ENCODE measurements at places on chromosomes 11 and 22. TPM values are rescaled to one million over a fixed set of nuclear protein-coding genes. Genes with fewer than 3 reads are reported as not detected.

GRCh38 chr11:110903830-110904229, 191.6 kb upstream of the ARHGAP20 start:
- no peak for DNase-seq

Gene MTFP1
- polyA plus RNA-seq, result 4.9 TPM

DNA sequence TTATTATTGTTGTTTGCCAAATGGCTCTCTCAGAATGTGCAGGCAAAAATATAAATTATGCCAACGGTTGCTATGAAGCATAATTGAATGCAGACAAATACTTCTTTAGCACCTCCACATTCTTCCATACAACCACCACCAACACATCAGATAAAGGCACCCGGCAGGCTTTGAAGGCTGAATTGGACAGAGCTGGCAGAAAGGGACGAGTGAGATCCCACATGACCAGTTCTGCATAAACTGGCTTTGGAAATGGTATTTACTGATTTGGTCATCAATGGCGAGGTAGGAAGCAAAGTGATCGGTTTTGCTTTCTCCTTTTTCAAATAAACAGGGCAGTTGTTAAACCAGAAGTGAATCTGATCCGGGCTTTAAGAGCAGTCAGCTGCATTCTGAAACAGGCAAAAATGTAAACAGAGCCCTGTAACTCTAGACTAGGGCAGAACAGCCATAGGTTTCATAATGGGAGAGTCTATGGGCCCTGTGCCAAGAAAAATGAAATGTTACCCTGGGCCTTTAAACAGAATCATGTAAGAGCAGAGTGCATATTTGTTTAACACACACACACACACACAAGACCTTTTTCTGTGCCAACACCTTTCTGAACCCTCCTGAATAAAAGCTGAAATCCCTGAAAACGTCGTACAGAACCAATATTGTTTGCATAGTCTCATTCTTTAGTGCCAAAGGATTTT, 97.7 kb downstream of the MPPED2 start:
- DNase-seq, result no peak

GRCh38 chr11:2136952-2137201, 2.3 kb downstream of the IGF2 start:
- no peak for DNase-seq

Gene KDELR3
- polyA plus RNA-seq, result 150 TPM
